ENCODE measurements at places on chromosomes 7 and 10.

DNA sequence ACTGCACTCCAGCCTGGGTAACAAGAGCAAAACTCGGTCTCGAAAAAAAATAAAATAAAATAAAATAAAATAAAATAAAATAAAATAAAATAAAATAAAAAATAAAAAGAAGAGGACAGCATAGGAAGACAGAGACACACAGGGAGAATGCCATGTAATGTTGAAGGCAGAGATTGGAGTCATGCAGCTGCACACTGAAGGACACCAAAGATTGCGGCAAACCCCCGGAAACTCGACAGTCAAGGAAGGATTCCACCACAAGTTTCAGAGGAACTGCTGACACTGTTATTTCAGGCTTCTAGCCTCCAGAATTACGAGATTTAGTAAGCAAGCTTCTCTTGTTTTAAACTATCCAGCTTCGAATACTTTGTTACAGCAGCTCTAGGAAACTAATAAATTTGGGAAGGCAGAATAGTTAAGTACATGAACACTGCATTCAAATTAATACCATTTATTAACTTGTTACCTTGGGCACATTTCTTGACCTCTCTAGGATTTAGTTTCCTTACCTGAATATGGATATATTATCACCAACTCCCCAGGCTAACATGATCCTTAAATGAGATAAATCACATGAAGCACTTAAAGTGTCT, 9.5 kb downstream of the CPED1 start:
- DNase-seq = no peak

GRCh38 chr10:94706089-94706488, 22.6 kb downstream of the CYP2C18 start:
- no peak for DNase-seq

DNA sequence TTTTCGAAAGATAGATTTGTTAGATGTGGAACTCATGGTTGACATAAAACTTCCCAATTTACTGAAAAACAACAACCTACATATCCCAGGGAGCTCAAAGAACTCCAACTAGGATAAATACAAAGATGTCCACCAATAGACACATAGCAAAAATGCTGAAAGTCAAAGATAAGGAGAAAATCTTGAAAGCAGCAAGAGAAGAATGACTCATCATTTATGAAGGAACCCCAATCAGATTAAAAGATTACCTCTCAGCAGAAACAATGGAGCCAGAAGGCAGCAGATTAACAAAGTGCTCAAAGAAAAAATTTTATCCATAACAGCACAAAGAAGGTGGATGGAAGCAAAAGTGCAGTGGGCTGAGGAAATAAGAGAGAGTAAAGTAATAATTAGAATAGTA, 908.6 kb downstream of the SORCS3 start:
- DNase-seq = no peak

DNA sequence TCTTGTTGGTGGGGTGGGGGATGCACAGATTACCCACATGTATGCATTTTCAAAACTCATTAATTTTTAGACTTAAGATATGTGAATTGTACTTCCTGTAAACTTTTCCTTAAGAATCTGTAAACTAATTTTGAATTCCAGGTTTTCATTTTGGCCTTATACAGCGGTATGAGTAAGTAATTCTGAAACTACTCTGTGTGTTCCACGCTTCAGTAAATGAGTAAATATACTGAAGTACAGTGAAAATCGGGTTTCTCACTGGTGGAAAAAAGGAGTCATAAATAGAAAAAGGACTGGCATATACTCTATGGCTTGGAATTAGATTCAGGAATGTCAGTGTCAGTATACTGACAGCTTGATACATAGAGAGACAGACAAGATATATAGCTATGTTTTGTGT, 72.8 kb downstream of the CTTNBP2 start:
- DNase-seq = no peak

DNA sequence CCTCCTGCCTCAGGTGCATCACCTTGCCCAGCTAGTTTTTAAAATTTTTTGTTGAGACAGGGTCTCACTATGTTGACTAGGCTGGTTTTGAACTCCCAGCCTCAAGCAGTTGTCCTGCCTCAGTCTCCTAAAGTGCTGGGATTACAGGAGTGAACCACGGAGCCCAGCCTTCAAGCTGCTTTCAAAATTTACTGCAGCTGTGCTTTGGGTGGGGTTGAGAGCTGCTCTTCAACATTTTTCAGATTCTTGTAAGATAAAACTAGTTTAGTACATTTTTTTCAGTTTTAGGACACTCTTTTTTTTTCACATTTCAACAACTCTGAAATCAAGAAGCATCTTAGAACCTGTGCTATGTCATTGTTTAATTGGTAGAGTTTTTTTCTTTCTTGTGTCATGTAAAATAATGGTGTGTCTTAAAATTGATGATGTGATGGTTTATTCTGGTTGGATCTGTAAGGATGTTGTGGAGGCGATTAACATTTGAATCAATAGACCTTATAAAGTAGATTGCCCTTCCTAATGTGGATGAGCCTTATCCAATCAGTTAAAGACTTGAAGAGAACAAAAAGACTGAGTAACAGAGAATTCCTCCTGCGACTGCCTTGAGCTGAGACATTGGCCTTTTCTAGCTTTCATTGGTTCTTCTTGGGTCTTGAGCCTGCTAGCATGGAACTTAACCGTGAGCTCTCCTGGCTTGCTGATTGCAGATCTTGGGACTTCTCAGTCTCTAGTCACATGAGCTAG, 13.5 kb downstream of the PLEKHA8 start:
- no peak for DNase-seq

- no peak for DNase-seq
These were observed 162.5 kb upstream of the CELF2 start for GRCh38 chr10:10855151-10855581.

- no peak for DNase-seq
These were observed 16.6 kb upstream of the TMEM236 start for GRCh38 chr10:17735166-17735941.

- no peak for DNase-seq
These were observed 8.1 kb upstream of the SH2D4B start for GRCh38 chr10:80529604-80530003.

DNA sequence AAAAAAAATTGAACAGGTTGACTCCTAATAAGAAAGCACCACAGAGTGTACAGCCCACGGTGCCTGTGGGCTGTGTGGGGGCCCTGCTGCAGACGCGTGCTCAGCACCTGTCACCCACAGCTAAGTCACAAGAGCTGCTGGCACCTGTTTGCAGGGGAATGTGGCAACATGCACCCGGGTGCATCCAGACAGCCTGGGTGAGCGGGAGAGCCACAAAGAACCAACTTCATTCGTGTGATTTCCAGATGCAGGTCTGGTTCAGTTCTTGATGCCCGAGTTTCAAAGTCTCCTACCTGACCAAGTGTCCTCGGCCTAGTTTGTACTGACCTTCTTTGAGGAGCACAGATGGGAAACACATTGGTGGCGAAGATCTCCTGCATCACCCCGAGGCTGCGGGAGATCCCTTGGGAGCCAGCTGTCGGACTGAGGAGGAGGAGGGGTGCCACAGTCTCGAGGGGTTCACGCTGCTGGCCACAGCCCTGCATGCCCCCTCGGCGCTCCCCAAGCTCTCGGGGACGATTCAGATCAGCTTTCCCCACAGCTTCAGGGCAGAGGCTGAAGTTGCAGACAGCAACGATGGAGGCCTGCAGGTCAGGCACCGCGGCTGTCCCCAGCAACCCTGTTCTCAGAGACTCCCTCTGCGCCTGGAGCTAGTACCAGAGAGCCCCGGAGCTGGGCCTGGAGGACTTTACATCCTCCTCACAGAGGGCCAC, 35.3 kb downstream of the AMZ1 start:
- DNase-seq = no peak

GRCh38 chr10:11414314-11415038, 197.0 kb downstream of the USP6NL start:
- DNase-seq = no peak

GRCh38 chr10:1411956-1412355, 325.4 kb downstream of the ADARB2 start:
- no peak for DNase-seq

GRCh38 chr7:140937702-140938264, 13.1 kb upstream of the BRAF start:
- no peak for DNase-seq

GRCh38 chr10:28666751-28667467, 10.4 kb upstream of the BAMBI start:
- DNase-seq = no peak

DNA sequence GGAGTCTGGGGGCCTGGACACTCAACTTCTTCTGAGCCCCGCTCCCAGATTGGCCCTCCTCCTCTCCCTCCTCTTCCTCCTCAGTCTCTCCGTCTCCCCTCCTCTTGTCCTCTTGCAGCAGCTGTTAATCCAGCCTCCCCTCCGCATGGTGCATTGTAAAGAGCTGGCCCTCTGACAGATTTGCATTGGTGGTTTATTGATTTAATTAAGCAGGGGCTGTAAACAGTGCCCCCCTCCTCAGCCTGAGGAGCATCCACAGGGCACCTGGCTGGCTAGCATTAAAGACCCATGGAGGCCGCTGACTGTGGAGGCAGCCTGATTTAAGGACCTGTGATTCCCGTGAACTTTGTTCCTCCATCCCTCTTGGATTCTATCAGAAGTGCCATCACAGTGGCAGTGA, 28.9 kb upstream of the PCBD1 start:
- no peak for DNase-seq

GRCh38 chr10:507908-508444, 181.5 kb downstream of the DIP2C start:
- DNase-seq = no peak

DNA sequence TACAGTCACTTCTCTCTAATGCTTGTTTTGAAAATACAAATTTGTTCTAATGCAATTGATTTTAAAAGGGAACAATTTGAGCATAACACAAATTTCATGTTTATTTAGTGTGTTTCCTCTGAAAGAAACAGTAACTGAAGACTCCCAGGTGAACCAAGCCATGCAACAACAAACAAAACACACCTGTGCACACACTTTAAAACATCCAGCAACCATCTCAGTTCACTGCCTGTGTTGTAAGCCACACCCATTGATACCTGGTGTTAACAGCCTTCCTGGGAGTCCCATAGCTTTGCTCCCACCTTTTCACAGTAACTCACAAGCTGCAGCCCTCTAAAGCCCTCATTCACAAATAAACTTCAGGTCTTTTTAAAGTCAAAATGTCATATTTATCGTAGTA, 89.3 kb downstream of the DOCK4 start:
- peak; percentile 93 for DNase-seq

DNA sequence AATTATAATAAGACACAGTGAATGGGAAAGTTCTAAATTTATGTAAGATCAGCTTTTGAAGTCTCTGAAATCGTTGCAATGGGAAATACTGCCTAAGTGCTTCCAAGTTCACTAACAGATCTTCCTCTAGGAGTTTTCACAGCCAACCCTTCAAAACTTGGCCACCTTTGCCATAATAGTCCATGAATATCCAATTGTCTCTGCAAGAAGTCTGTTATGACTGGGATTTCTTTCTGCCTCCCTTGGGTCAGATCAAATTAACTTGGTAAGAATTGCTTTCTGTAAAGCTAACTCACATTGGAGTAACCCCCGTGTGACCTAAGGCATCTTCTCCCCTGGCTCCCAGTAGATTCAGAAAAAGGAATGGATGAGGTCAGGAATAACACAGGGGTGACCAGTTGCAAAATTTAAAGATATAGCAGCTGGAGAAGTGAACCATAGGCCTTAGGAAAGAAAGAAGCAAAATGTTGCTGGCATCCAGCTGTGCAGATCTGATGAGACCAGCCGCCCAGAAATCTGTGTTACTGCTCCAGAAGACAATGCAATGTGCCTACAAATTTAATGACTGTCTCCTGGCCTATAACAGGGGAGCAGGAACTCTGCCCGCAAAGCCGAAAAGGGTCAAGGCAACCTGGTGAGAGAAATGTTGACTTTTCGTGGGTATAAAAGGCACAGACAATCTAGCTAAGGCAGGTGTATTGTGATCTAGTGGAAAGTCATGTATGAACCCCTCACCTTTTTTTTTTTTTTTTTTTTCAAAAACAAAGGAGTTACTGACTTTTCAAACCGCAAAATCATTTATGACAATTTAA, 7.5 kb upstream of the OPTN start:
- peak; percentile 24 for DNase-seq

DNA sequence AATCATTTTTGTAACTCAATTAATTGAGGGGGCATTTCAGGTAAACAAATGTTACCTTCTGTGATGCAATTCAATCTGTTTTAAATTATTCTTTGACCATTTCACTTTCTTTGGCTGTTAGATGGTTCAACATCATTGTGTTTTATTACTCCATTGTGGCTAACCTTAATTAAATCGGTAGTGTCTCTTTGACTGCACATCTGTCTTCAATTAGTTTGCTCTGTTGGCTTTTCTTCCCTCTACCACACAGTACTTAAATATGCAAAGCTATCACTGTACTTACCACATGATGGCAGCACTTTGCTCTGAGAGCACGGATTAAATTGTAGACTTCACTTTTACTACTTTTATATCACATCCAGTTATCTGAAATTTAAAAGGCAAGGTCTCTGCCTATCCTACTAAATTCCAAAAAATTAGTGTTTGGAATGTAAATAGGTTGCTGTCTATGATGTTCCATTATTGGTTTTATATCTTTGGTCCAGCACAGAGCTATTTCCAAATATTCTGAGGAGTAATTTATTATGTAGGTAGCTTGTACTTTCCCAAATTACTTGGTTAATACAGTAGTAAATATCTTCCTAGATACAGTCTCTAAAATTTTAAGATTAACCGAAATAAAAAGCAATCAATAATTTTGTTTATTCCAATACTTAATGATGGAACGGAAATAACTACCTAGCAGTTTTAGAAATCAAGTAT, 352.0 kb downstream of the PCLO start:
- DNase-seq = peak; percentile 53

- no peak for DNase-seq
These were observed 44.4 kb upstream of the CD36 start for GRCh38 chr7:80593869-80594586.

DNA sequence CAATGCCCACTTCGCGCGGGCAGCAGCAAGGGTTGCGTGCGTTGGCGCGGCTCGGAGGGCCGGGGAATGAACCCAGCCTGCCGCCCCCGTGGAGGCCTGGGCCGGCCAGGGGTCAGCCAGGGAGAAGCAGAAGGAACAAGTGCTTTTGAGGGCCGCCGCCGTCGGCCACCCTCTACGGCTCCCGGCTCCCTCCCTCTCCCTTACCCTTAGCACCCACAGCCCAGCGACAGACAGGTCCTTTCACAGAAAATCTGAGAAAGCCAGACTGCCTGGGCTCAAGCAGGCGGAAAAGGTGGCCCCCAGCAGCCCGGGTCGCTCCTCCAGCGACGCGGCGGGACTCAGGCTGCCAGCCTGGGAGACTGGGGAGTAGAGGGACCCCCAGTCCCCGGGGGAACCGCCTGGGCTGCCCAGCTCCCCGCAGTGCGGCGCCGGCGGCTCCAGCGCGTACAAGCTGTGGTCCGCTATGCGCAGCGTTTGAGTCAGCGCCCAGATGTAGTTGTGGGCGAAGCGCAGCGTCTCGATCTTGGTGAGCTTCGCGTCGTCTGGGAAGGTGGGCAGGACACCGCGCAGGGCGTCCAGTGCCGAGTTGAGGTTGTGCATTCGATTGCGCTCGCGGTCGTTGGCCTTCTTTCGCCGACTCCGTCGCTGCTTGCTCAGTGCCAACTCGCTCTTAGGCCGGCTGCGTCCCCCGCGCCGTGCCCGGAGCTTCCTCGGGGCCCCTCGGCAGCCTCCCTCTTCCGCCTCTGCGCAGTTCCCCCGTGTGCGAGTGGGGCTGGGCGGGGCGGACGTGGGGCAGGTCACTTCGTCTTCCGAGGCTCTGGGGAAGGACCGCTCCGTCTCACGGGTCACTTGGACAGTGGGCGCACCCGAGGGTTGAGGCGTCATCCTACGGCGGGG, 815 bp downstream of the NEUROG3 start:
- DNase-seq = peak; percentile 10

GRCh38 chr7:77254429-77254828, 54.8 kb upstream of the FGL2 start:
- no peak for DNase-seq

GRCh38 chr10:109977382-109977806, 30.4 kb upstream of the ADD3 start:
- no peak for DNase-seq

Measured in NCI-H748 treated with DMSO at 0.1 percent for 48 hours (cell line).